ENCODE measurements at places on chromosomes 4 and X. TPM values are rescaled to one million over a fixed set of nuclear protein-coding genes. Genes with fewer than 3 reads are reported as not detected.

ANOS1 gene
- 0.22 TPM for total RNA-seq

HSFX2 gene
- total RNA-seq: 0.28 TPM

- no peaks in the 10 kb centered on the region for H3K36me3 ChIP-seq
- no peaks in the 10 kb centered on the region for H3K4me1 ChIP-seq
- no peak overlapping the region for H3K27ac ChIP-seq
- H3K27me3 ChIP-seq: no peaks in the 10 kb centered on the region
- DNase-seq: no peak
Measured at GRCh38 chrX:2781698-2782097, 29.9 kb downstream of the XG start.

DNA sequence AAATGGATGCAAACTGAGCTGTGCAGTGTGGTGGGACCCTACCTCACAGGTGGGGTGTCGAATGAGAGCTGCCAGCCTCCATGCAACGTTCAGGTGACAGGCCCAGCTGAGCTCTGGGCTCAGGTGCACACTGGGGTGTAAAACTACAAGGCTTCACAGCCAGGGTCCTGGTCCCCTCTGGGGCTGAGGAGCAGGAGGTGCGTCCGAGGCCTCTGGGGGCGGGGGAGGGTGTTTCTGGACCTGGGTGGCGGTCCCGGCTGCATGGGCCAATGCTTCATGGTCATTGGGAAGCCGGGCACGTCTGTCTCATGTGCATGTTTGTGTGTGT is 26.5 kb upstream of the SORCS2 start:
- H3K36me3 ChIP-seq: no peaks in the 10 kb centered on the region
- peaks cover 8% of the 10 kb centered on the region for H3K27me3 ChIP-seq
- no peaks in the 10 kb centered on the region for H3K4me1 ChIP-seq
- H3K4me3 ChIP-seq: no peak overlapping the region
- no peak for DNase-seq

DNA sequence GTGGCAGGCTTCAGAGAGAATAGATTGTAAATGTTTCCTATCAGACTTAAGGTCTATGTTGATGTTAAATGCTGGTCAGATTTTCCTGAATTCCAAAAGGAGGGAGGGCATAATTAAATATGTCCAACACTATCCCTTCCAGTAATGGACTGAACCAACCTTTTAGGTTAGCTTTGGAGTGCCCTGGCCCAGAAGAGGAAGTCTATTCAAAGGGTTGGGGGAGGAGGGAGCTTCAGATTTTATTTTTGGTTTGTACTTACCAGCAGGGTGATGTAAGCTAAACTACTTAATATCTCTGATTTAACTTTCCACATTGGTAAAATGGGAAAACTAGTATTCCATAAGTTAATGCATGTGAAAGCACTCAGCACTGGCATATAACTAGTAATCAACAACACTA is 91.1 kb downstream of the RBM46 start:
- H3K27me3 ChIP-seq: no peaks in the 10 kb centered on the region
- no peaks in the 10 kb centered on the region for H3K4me1 ChIP-seq
- H3K27ac ChIP-seq: no peak overlapping the region
- no peaks in the 10 kb centered on the region for H3K36me3 ChIP-seq
- DNase-seq: no peak

DNA sequence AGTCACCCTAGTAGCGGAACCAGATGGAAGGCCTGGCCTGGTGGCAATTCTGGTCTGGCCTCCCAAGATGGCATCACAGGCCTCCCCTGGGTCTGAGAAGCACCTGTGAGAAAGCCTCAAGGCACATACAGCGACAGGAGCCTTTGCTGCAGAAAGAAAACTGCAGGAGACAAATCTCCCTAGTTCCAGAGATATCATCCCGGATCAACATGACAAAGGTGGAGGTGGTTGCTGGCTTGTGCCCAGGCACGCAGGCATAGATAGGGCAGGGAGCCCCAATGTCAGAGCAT is 93.6 kb downstream of the BCOR start:
- no peak overlapping the region for H3K27ac ChIP-seq
- no peak for DNase-seq
- H3K36me3 ChIP-seq: no peaks in the 10 kb centered on the region

- no peaks in the 10 kb centered on the region for H3K4me1 ChIP-seq
- no peak overlapping the region for H3K4me3 ChIP-seq
- H3K27me3 ChIP-seq: peaks cover 60% of the 10 kb centered on the region
- no peak overlapping the region for H3K27ac ChIP-seq
Measured at GRCh38 chr4:3771164-3771809, 5.1 kb downstream of the ADRA2C start.

GRCh38 chr4:185859111-185859510 is 47.1 kb upstream of the SORBS2 start:
- no peak overlapping the region for H3K4me3 ChIP-seq
- H3K27ac ChIP-seq: no peak overlapping the region
- DNase-seq: no peak
- 0 out of 2 replicates have a peak, but pooled peaks cover 4% of the 10 kb centered on the region for H3K4me1 ChIP-seq
- H3K36me3 ChIP-seq: no peaks in the 10 kb centered on the region

GRCh38 chrX:1874416-1874815 is 259.6 kb downstream of the ASMT start:
- H3K4me3 ChIP-seq: no peak overlapping the region
- no peaks in the 10 kb centered on the region for H3K36me3 ChIP-seq
- peaks cover 16% of the 10 kb centered on the region for H3K27me3 ChIP-seq
- no peak for DNase-seq
- H3K4me1 ChIP-seq: no peaks in the 10 kb centered on the region
- H3K27ac ChIP-seq: no peak overlapping the region

DNA sequence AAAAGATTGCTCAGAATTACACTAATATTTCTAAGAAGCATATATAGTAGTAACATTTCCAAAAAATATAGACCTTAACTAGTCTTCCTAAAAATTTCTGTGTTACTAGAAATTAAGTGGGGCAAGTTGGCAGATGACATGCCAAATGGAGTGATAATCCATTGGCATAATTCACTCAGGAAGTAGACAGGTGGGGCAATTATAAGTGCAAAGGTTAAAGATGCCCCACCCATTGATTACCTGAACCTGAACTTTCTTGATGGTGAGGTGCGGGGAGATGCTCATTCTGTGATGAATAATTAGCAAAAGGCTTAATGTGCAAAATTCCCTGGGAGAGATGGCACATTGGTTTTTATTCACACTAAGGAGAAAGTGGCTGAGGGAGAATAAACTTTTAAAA is 145.8 kb upstream of the RASGEF1B start:
- no peaks in the 10 kb centered on the region for H3K36me3 ChIP-seq
- H3K27me3 ChIP-seq: no peaks in the 10 kb centered on the region
- H3K27ac ChIP-seq: no peak overlapping the region

DNA sequence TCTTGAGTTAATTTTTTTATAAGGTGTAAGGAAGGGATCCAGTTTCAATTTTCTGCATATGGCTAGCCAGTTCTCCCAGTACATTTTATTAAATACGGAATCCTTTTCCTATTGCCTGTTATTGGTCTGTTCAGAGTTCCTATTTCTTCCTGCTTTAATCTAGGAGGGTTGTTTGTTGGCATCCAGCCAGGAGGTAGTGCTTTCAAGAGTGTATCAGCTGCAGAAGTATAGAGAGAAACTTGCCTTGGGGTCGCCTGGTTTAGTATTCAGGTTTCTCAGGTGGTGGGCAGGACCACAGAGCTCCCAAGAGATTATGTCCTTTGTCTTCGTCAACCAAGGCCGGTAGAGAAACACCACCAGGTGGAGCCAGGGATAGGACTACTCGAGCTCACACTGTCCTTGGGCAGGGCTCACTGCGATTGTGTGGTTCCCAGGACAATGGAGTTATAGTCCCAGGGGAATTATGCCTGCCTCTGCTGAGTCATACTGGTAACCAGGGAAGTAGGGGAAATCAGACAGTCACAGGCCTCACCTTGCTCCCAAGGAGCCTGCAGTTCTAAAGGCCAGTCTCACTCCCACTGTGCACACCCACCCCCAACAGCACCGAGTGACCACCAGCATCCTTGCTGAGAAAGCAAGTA is 168.1 kb downstream of the VSIG4 start:
- no peaks in the 10 kb centered on the region for H3K36me3 ChIP-seq
- H3K27me3 ChIP-seq: no peaks in the 10 kb centered on the region
- no peak overlapping the region for H3K4me3 ChIP-seq
- peak; percentile 21 for DNase-seq

DNA sequence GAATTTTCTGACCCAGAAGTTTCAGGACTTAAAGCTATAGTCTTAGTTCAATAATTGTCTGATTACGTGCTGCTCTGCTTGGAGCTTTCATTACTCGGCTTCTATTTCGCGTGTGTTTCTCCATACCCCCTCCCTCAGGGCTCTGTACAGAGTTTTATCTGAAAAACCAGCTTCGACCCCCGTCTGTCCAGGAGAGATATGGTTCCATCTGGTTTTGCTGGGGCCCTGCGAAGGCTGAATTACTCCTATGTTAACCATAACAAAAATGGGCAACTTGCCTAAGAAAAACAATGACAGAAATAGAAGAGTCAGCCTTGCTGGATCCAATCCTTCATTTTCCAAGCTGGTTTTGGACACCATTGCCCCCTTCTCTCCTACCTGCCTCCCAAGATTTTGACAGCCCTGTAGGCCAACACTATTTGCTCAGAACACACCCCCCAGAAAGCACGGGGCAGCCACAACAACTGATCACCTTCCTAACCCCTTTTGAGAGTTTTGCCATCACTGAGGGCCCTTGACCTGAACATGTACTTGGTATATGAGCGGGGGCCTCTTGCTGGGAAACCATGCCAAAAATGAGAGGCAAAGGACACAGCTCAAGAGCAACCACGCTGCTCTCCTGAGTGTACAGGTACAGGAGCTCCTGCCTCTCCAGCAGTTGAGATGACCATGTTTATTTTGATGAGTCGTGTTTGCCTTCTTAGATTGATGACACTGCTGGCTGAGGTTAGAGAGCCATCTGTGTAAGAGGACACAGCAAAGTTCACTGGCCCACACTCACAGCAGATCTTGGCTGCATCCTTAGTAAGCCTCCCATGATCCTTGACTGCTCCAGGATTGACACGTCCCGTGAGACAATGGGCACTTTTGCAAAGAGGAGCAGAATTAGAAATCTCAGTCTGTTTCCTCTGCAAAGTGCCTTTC is 36.2 kb upstream of the ATP6AP2 start:
- no peaks in the 10 kb centered on the region for H3K36me3 ChIP-seq
- no peak for DNase-seq
- H3K27ac ChIP-seq: no peak overlapping the region
- no peaks in the 10 kb centered on the region for H3K4me1 ChIP-seq
- no peak overlapping the region for H3K4me3 ChIP-seq

- no peak overlapping the region for H3K27ac ChIP-seq
- H3K27me3 ChIP-seq: no peaks in the 10 kb centered on the region
- H3K36me3 ChIP-seq: no peaks in the 10 kb centered on the region
- H3K4me3 ChIP-seq: no peak overlapping the region
- DNase-seq: no peak
Measured at GRCh38 chrX:149518236-149518635, 13.1 kb upstream of the IDS start.

DNA sequence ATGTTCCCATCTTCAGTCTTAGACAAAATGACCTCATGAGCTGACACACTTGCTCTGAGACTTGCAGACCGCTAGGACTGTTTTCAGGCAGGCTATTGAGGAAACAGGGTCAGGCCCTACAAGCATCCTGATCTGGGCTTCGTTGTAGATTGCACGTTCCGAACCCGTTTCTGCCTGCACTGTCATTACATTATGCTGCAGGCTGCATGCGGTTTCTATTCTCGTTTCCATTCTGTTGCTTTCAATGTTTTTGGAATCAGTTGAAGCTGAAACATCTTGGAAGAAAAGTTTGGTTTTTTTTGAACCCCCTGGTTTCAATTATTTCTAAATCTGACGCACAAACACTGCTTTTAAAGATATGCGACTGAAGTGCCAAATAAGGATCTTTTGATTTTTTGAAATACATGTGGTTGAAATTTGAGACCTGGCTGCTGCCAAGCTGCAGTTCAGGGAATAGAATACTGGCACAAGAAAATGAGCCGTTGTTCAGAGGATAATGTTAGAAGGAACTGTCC is 716.1 kb upstream of the INTU start:
- no peak overlapping the region for H3K27ac ChIP-seq
- no peaks in the 10 kb centered on the region for H3K4me1 ChIP-seq
- H3K36me3 ChIP-seq: no peaks in the 10 kb centered on the region
- no peaks in the 10 kb centered on the region for H3K27me3 ChIP-seq
- H3K4me3 ChIP-seq: no peak overlapping the region
- no peak for DNase-seq

DNA sequence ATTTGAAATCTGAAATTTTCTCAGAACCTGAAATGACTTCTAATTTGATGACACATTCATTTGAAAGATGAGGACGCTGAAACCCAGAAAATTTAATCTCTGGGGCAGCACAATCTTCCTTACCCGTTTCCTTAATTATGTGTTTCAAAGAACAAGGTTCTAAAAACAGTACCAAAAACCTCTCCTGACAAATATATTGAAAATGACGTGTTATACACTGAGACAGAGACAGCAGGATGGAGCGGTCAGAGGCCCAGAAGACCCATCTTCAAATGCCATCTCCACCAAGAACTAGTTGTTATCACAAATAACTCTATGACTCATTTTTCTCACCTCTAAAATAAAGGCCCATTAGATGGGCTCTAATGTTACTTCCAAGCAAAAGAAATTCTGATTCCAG is 177.3 kb downstream of the NSUN7 start:
- no peak for DNase-seq
- H3K36me3 ChIP-seq: no peaks in the 10 kb centered on the region
- no peaks in the 10 kb centered on the region for H3K4me1 ChIP-seq
- H3K4me3 ChIP-seq: no peak overlapping the region

GRCh38 chr4:138632856-138633579 is 382.6 kb upstream of the NOCT start:
- H3K4me3 ChIP-seq: no peak overlapping the region
- no peaks in the 10 kb centered on the region for H3K27me3 ChIP-seq
- H3K27ac ChIP-seq: no peak overlapping the region

DNA sequence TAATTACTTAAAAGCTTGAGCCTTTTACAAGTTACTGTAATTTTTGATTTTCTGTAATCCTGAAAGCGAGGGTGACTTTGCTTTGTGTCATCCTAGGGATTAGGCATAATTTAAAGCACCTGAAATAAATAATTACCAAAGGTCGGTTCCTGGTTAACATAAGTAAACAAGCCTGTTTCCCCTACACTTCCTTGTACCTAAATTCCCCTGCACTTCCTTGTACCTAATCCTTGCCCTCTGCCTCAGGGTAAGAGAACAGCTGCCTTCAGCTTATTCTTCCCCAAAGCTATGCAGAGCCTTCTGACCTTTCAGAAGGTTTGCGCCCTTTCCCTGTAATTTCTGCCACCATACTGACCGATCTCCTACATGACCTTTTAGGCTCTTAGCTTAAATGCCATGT is 166.1 kb upstream of the PDE5A start:
- peak; percentile 54 for DNase-seq
- H3K4me1 ChIP-seq: no peaks in the 10 kb centered on the region
- H3K4me3 ChIP-seq: no peak overlapping the region
- no peaks in the 10 kb centered on the region for H3K27me3 ChIP-seq
- no peak overlapping the region for H3K27ac ChIP-seq

- H3K4me1 ChIP-seq: no peaks in the 10 kb centered on the region
- H3K36me3 ChIP-seq: no peaks in the 10 kb centered on the region
- no peak for DNase-seq
- H3K27ac ChIP-seq: no peak overlapping the region
- no peaks in the 10 kb centered on the region for H3K27me3 ChIP-seq
Measured at GRCh38 chr4:38740303-38740702, 42.5 kb downstream of the TLR10 start.
